ENCODE measurements at places on chromosomes 2 and 18. TPM values are rescaled to one million over a fixed set of nuclear protein-coding genes. Genes with fewer than 3 reads are reported as not detected.

The AQP12B gene
- not detected for total RNA-seq

The NEUROD1 gene
- total RNA-seq, result not detected

The ARPC2 gene
- 644 TPM for total RNA-seq

The RNF152 gene
- total RNA-seq, result 26.7 TPM

DNA sequence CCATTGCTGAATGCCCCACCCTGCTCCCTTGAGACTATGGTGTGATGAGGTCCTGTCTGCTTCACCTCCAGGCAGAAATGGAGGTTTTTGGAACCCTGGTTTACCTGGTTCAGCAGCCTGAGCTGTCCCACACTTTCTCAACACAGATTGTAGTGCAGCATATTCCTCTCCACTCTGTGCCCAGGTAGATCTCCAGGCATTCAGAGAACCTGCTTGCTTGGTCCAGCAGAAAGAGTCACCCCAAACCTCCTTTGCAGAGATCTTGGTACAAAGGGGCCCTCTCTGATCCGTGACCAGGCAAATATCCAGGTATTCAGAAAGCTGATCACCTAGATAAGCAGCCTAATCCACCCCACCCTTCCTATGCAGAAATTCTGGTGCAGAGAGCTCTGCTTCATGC, 1288.2 kb upstream of the CRIM1 start:
- no peak for DNase-seq

GRCh38 chr18:68713131-68713530, 1.8 kb downstream of the TMX3 start:
- DNase-seq, result no peak

DNA sequence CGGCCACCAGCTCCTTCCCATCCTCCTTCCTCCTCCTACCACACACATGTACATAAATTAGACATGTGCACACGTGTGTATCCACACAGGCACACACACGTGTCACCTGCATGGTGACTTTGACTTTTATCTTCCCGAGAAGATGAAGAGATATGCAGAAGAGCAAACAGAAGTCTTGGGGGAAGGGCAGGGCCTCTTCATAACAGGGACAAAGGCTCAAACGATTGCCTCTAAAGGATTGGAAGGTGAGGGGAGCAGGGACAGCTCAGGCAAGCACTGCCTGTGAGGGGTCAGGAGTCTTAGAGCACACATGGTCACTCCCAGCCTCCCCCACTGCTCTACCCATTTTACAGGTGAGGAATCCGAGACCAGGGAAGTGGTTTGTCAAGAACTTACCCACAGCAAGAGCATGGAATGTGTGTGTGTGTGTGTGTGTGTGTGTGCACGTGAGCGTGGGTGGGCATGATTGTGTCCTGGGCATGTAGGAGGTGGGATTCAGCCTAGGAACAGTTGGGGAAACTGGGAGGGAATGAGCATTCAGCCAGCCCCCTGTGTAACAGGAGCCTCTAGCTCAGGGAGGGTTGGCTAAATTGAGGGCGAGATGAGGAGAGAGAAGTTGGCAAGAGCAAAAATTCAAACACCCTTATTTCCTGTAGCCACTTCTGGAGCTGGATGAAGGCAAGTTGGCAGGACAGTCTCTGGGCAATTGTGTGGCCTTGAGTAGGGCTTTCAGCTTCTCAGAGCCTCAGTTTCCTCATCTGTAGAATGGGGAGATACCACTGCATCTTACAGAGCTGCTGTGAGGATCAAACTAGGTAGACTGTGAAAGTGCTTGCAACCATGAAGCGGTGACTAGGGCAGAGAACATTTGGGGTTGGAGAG, 24.2 kb downstream of the CIB4 start:
- no peak for DNase-seq

DNA sequence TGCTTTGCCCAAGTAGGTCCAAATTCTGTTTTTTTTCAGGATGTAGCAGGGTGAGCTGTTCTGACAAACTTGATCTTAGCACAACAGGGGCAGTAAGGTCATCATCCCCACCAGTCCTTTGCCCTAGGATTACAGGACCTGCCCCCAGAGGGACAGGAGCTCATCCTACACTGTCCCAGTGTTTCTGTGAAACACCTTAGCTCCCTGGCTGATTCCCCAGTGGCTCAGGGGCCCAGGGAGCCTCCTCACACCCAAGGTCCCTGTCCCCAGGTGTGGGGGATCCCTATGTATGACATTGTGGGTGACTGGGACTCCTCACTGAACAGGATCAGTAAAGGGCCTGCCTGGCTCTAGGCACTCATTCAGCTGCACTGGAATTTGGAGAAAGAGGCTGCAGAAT, 191.2 kb downstream of the ANKRD30B start:
- DNase-seq, result no peak

DNA sequence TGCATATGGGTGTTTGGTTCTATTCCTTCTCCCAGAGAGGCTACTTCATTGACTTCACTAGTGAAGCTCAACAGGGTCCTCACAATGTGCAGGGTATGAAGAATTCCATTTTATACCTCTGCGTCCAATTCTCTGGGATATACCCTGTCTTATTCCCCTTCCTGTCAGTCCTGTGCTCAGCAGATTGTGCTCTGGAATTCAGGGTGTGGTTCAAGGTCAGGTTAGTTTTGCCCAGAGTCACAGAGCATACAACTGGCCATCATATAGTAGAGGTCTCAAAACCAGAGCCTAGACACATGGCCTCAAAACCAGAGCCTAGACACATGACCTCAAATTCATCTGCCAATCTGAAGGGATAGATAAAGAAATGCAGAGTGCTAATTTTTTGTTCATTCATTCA, 38.8 kb upstream of the VIT start:
- DNase-seq, result no peak

DNA sequence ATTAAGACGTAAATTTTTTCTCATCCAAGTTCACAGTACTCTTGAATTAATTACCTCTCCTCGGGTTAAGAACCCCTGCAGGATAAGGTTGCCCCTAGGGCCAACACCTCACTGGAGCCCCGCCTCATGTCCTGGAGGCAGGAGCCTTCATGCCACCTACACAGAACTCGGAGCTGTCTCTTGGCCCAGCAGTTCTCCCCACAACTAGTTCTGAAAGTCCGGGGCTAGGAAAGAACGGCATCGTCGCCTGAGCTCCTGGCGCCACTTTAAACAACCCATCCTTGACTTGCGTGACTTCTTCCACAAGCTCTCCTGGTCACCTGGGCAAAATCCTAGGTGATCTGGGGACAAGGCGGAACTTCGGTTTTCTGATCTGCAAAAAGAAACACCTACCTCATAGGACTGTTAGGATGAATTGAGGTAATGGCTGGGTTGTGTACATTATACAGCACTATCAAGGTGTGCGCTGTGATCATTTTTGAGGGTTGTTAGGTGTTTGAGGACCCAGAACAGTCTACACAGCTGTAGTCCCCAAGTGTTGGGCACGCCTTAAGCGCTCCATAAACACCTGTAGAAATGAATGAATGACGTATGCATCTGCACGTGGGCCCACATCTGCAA, 641 bp upstream of the ITGA6 start:
- no peak for DNase-seq

- no peak for DNase-seq
Measured at GRCh38 chr2:37376421-37377186, 32.2 kb downstream of the QPCT start.

GRCh38 chr2:79980116-79980515, 324.4 kb downstream of the LRRTM1 start:
- no peak for DNase-seq

- DNase-seq, result no peak
Measured at GRCh38 chr2:20353241-20353992, 2.8 kb upstream of the PUM2 start.

DNA sequence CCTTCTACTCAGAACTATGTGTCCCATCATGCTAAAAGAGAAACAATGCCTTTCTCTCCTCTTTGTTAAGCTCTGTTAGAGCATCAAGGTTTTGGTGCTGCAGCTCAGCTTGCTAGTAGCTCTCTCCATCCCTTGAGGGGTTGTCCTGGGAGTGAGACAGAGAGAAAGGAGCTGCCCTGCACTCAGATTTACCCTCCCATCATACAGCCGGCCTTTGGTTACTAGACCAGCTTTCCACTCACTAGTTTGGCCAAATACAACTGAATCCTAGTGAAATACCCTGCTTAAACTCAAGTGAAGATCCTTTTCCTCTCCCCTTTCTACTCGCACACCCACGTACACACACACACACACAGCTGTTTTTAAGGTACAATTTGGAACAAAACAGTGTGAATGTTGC, 2.3 kb upstream of the CHN1 start:
- DNase-seq, result no peak

GRCh38 chr2:219017201-219017931, 23.9 kb downstream of the CFAP65 start:
- DNase-seq, result no peak

DNA sequence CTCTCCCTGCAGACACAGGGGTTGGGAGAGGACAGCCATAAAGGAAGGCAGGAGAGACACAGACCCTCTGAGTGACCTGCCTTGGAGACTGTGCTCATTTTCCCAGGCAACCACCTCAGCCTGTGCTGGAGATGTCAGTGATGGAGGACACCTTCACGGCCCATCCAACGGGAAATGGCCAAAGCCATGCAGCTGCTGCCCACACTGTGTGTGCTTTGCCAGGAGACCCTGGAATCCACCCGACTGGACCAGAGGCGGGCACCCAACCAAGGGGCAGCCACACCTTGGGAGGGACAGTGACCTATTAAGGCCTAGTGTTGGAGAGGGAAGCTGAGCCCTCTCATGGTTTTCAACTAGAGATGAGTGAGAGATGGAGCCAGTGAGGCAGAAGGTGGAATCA, 192.5 kb downstream of the SMAD2 start:
- no peak for DNase-seq

DNA sequence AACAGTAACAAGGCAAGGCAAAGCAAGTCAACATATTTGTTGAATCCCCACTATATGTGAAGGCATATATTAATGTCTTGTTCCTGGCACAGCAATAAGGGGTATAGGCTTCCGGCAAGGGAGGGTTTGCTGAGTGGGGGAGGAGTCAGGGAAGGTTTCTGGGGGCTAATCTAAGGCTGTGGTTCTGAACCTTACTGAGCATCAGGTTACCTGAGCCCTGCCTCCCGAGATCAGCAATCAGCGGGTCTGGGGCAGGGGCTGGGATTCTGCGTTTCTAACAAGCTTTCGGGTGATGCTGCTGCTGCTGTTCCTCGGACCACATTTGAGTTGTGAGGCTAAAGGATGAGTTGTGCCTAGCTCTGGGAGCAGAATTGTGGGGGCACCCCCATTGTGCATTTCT, 401.7 kb upstream of the SPRED2 start:
- DNase-seq, result no peak

DNA sequence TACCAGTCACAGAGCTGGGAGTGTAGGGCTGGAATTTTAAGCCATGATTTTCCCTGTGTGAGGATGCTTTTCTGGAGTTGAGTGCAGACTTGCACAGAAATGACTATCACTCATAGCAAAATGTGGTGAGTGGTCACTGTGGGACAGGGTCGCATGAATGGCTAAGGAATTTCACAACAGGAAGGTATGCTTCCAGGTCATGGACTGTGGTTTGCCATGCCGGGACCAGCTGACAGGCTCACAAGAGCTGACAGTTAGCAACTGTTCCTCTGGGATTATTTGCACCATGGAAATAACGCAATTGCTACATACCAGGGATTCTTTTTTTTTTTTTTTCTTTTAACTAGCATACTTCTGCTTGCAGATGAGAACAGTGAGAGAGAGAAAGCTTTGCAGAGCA, 3.8 kb upstream of the UXS1 start:
- DNase-seq, result no peak

DNA sequence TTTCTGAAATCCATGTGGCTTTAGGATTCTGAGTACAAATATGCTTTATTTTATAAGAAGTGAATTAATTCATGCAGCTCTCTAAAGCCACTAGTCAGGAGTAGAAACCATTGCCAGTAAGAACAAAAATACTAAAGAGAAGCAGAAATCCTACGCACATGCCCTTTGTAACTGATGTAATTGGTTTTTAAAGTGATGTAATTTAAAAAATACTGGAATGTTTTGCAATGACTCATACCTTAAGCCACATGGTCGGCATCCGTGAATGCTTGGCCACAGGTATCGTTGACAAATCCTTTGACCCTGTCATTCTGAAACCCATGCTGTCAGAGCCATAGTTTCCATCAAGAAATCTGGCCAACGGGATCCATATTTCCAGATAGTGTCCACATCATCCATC, 213.3 kb downstream of the ACKR3 start:
- no peak for DNase-seq

DNA sequence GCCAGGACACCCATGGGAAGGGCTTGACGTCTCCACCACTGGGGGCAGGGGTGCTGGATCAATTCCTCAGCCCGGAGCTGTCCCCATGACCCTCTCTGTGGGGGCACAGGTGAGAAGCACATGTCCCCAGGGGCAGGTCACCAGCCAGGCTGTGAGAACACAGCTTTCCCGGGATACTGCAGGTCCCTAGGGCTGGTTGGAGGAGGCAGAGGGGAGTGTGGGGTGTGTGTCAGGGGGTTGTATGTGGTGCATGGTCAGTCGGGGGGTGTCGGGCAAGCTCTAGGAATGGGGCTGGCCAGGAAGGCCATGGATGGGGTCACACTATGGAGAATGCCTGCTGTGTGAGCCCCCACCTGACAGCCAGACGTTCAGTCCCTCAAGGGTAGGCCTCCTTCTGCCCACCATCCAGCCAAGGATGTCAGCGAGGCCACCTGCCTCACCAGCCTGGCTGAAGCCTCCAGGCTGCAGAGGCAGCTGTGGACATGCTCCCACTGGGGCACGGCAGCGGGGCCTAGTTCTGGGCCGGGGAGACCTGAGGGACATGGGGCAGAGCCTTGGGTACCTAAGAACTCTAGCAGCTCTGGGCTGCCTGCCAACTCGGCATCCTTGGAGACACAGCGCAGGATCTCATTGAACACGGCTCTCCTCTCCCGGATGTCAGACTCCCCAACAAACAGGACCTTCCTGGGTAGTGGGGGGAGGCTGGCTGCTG, 10.3 kb downstream of the HS1BP3 start:
- no peak for DNase-seq

DNA sequence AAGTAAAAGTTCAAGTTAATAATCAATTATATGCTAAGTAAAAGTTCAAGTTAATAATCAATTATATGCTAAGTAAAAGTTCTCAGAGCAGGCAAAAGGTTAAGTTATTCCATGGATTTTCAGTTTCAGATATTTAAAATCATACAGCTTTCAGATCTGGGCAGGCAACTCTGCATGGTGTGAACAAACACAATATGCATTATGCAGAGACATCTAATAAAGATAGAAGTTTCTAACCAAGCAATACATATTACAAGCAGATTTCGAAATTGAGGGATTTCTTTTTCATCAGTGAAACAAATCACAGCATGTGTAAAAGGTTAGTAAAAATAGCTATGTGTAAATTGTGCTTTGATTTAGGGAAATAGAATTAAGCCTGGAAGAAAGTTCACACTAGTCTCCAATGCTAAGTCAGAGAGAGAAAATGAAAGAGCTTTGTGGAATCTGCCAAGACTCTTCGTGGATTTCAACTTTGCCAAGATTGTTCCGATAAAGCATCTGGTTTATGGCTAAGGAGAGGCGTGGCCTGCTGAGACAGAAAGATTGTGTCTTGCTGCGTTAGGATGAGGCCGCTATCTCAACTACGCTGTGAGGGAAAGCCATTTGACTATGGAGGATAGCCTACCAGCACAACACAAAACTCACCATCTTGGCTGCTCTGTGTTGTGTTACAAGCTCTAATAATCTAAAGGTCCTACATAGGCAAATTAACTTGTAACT, 60.1 kb upstream of the SLC16A14 start:
- no peak for DNase-seq
